ENCODE measurements at places on chromosomes 12 and 14.

GRCh38 chr14:106269029-106269428 is 742.6 kb downstream of the TMEM121 start:
- DNase-seq, result no peak

GRCh38 chr14:50676814-50677516 is 8.9 kb upstream of the SAV1 start:
- DNase-seq, result no peak

DNA sequence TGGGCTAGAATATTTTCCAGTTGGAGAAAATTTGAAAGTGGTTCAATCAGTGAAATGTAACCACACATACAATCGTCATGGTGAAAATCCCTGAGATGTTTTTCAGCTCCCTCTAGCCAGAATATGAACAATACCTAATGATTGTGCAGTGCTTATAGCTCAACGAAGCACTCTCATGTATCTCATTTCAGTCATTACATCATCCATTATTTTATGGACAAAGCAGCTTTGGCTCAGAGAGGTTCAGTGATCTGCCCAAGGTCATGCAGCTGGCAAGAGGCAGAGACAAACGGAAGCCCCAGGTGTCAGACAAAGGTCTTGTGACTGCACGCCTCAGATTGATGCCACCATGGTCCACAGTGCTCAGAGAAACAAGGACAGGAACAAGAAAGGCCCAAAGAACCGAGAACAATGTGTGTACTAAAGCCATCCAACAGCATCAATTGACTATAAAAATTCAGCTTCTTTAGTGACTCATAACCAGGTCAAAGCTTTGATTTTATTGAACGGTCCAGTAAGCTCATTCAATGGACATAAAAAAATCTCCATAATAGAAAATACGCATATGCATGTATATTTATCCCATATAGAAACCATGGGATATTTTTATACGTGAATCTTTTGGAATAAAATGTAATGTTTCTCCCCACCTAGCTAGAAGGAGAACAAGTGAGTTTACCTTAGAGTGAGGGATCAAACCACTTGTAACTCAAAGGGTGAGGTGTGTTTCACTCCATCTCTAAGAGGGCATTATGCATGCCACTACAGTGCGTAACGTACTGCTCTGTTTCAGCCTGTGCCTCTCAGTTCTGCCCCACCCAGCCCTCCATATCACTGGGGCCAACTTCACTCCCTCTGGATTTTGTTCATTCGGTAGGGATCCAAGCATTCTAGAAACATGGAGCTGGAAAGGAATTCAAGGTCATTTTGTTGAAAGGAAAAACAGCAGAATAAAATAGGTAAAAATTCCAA is 141.8 kb downstream of the GRIN2B start:
- DNase-seq, result no peak

DNA sequence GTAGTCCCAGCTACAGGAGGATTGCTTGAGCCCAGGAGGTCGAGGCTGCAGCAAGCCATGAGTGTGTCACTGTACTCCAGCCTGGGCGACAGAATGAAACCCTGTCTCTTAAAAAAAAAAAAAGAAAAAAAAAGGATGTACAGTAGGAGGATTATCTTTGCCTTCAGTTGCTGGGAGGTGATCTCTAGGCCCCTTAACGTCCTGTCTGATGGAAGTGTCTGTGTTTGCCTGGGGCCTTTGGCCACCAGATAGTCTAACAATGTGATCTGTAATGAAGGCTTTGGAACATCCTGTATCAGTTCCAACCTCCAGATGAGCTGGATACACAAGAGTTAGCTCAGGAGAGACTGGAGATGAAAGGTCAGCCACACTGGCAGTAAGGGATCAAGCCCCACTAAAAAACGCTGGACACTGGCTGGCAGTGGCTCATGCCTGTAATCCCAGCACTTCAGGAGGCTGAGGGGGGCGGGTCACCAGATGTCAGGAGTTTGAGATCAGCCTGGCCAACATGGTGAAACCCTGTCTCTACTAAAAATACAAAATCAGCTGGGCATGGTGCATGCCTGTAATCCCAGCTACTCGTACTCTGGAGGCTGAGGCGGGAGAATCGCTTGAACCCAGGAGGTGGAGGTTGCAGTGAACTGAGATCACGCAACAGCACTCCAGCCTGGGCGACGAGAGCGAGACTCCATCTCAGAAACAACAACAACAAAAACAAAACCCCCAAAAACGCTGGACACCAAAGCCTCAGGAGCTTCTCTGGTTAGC is 19.0 kb upstream of the HNF1A start:
- DNase-seq, result no peak

- DNase-seq, result no peak
Measured at GRCh38 chr14:52129721-52130120, 60.9 kb upstream of the NID2 start.

GRCh38 chr12:57895389-57896114 is 45.8 kb upstream of the ATP23 start:
- no peak for DNase-seq

DNA sequence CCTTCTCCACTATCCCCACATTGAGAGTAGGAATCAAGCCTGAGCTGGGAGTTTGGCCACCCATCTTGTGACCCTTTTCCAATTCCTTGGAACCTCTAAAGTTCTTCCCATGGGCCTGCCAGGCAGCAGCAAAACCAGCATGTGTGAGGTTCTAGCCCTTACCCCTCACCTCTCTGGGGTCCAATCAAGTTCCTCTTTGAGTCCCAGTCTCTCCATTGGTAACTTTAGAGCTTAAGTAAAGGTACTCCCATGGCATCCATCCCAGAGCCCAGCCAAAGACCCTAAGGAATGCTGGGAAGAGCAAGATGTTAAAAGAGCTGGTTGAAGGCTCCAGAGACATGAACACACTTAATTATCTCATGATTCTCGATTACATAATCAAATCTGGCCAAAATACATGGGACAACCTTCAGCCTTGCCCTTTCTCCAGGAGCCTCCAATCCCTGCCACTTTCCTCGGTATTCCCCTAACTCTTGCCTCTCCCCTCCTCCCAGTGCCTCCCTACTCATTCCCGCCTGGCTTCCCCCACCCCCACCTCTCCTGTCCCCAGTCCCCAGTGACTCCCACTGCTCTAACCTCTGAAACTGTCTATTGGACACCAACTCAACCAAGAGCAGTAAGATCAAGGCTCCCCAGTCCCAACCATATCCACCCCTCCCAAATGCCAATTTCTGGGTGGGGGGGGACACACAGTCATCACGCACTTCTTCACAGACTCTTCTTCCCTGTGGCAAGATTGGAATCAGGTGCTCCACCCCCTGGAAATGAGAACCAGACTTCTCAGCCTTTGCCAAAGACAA is 4.8 kb upstream of the TNS2 start:
- DNase-seq, result no peak

DNA sequence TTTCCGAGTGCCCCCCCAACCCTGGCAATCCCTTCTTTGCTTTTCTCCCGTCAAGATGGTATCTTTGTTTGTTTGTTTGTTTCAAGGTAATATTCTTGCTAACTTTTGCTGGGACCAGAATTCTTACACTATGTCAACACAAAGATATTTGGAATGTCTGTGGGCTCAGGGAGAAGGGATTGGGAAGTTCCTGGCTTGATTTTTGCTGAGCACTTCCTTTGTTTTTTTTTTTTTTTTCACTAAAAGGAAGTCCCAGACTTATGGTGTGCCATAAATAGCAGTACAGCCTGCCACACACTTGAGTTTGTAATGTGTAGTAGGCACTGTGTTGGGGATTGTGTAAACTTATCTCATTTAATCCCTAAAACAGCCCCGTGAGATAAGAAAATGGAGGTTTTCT is 11.2 kb upstream of the RNU6-7 start:
- DNase-seq, result no peak

DNA sequence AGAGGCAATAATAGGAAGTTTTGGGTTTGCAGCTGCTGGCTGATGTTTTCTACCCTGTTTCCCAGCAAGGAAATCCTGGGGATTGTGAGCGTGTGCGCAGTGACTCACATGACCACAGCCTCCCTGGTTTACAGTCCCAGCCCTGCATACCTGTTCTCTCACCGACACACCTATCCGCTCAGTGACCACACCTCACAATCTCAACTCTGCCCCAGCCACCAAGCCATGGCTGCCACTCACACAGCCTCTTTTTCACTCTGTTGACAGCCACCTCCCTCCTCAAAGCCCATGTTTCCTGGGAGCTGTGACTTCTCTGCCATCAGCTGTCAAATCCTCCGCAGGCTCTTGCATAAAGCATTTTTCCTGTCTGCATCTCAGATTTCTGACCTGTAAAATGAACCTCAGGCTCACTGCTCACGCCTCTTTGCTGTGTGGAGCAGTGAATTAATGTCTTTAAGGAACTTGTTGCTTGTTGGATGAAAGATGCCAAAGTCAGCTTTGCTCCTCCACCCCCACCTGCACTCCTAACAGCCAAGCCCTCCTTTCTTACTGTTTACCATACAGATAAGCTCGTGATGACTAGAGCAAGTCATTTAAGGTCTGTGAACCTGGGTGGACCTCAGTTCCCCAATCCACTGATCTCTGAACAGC is 43.5 kb downstream of the B4GALNT3 start:
- peak; percentile 68 for DNase-seq

DNA sequence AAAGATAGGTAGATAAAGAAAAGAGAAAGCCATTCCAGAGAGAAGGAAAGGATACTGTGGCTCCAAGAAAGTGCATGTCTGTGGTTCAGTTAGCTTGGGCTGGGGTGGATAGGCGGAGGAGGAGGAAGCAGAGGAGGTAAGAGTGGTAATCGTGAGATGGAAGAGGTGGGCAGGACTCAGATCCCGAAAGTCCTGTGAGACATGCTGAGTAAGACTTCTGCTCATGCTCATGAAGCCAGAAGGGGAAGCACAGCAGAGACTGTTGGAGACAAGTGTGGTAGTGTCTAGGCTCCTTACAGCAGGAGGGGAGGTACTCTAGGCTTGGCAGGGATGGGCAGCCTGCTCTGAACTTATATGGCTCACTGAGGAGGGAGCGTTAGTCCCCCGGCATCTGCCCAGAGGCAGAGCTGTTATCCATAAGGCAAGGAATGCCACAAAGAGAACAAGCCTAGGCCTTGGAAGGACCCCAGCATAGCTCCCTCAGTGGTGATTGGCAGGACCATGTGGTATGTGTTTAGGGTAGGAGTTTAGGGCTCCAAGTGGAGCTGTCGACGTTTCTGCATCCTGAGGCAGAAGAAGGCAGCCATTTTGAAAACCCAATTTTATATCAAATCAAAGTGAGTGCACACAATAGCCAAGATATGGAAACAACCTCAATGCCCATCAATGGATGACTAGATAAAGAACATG is 135.3 kb downstream of the SMOC1 start:
- DNase-seq, result no peak

DNA sequence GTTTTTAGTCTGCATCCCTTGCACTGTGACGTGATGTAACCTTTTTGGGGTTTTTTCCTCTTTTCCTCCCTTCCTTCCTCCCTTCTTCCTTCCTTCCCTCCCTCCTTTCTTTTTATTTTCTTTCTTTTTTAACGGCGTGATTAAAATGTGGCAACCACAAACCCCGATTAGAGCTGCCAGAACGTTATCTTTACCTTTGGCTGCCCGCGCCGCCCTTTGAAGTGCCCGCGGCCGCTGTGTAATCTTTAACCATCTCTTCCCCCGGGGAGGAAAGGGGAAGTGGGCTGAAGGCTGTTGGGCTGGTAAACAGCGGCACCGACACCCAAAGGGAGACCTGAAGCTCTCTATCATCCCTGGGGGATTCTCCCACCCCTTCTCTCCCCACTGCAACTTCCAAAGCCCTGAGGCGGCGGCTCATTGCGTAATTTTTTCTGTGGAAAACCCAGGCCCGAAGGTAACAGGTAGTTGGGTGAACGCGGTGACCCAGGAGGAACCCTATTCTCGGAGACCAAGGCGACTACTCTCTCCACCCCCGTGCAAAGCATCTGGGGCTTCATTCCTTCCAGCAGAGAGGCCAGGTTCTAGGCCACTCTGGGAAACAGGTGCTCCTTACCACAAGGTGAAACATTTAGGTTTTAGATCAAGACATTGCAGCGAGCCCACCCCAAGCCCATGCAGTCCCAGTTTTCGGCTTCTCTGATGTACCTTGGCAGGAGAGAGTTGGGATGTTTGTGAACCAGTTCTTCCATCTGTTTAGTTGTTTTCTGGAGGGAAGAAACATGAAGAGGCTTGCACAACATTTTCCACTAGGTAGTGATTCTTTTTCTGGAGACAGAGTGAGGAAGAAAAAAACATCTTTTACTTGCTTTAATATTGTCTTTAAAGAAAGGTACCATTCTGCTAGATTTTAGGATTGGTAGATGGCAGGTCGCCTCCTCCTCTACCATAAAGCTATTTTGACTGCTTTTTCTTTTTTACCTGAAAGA is 1.5 kb downstream of the LGR5 start:
- DNase-seq, result peak; percentile 62

- no peak for DNase-seq
Measured at GRCh38 chr12:107223821-107224220, 130.5 kb upstream of the CRY1 start.

GRCh38 chr14:31410048-31410650 is 10.2 kb downstream of the HEATR5A start:
- DNase-seq, result no peak

DNA sequence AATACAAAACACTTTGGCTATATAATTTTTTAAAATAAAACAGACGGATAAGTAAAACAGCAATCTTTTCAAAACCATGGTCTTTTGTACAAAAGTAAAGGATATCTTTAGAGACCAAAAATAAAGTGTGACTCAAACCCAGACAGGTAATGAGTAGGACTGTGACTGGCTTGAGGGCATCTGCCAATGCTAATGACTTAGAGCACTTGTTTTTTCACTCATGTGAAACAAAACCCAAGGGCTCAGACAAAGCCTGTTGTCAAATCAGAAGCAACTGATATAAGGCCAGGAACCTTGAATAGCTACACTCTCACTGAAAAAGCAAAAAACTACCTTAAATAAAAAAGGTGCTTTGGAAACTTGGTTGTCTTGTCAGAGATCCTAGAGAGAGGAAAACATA is 357.4 kb downstream of the TMEM117 start:
- DNase-seq, result peak; percentile 5

GRCh38 chr12:131861261-131862083 is 33.0 kb upstream of the ULK1 start:
- DNase-seq, result no peak

DNA sequence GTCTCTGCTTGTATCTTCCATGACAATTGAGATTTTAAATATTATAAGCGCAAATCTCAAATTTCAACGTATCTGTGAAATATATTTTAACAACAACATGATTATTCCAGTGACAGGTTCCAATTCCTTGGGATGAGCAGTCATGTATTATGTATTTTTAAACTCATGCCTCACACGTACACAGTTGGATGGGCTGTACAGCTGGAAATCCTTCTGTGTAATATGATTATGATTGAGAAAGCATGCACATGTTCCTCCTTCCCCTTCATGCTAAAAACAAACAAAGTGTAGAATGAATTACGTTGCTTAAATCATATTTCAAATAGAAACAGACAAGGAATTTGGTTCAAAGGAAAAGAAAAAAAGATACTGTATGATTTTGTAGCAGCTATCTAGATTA is 428.3 kb downstream of the TMTC2 start:
- DNase-seq, result no peak

- DNase-seq, result no peak
Measured at GRCh38 chr12:34606749-34607519, 584.6 kb downstream of the ALG10 start.

GRCh38 chr12:40020261-40020691 is 85.6 kb downstream of the SLC2A13 start:
- DNase-seq, result peak; percentile 52

- no peak for DNase-seq
Measured at GRCh38 chr14:49659526-49660455, 24.7 kb upstream of the DNAAF2 start.

- peak; percentile 60 for DNase-seq
Measured at GRCh38 chr14:61547186-61548069, 147.9 kb upstream of the HIF1A start.

GRCh38 chr12:6072302-6072752 is 52.1 kb downstream of the VWF start:
- no peak for DNase-seq

Data from ELF-1 (cell line).